Activated naive CD4-positive, alpha-beta T cell treated with anti-CD3 and anti-CD28 coated beads for 36 hours (primary cell): ENCODE measurements at places on chromosomes 6 and 20.

GRCh38 chr20:62999580-62999979, 7.2 kb downstream of the BHLHE23 start:
- DNase-seq = no peak

GRCh38 chr20:17520583-17520982, 10.6 kb downstream of the BFSP1 start:
- DNase-seq = no peak

- DNase-seq = peak; percentile 11
Observed at GRCh38 chr20:23200914-23201313, 114.8 kb upstream of the CD93 start.

DNA sequence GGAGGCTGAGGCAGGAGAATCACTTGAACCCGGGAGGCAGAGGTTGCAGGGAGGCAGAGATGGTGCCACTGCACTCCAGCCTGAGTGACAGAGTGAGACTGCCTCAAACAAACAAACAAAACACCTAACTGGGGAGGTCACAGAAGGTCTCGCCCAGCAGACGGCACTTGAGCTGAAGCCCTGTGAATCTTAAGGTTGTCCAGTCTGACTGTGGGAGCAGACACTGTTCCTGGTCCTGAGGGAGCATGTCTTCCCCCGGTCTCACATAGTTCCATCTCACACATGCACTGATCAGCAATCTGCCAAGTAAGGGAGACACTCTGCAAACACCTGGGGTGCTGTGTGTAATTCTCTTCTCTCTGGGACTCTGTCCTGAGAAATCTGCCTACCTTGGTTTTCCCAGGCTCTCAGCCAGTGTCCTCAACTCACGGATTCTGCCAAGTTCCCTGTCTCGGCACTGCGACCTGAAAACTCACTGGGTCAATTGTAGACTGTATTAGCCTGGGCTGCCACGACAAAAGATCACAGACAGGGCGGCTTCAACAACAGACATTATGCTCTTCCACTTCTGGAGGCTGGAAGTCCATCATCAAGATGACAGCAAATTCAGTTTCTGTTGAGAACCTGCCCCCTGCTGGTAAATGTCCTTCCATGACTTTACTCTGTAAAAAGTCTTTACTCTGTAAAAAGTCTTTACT, 94.3 kb downstream of the JPH2 start:
- peak; percentile 64 for DNase-seq

GRCh38 chr6:115958958-115959357, 101.7 kb downstream of the FRK start:
- DNase-seq = no peak

DNA sequence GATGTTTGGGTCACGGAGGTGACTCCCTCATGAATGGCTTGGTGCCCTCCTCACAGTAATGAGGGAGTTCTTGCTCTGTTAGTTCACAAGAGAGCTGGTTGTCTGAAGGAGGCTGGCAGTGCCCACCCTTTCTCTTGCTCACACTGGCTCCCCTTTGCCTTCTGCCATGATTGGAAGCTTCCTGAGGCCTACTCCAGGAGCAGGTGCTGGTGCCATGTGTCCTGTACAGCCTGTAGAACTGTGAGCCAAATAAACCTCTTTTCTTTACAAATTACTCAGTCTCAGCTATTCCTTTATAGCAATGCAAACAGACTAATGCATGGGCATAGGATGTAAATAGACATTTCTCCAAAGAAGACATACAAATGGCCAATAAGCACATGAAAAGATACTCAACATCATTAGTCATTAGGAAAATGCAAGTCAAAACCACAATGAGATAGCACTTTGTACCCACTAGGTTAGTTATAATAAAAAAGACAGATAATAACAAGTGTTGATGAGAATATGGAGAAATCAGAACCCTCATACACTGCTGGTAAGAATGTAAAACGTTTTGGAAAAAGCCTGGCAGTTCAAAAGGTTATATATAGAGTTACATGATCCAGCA, 17.7 kb downstream of the C20orf203 start:
- DNase-seq = no peak
